M059J (cell line): ENCODE measurements at places on chromosomes 6 and 20. TPM values are rescaled to one million over a fixed set of nuclear protein-coding genes. Genes with fewer than 3 reads are reported as not detected.

The ASF1A gene
- 16.1 and 24.2 TPM in 2 replicates for total RNA-seq

The PRDM1 gene
- 8.0 and 14.8 TPM in 2 replicates for total RNA-seq

The ENPP1 gene
- 31.3 and 40.5 TPM in 2 replicates for total RNA-seq

GRCh38 chr6:140446241-140446640 is 1071.8 kb upstream of the CITED2 start:
- no peak for DNase-seq

DNA sequence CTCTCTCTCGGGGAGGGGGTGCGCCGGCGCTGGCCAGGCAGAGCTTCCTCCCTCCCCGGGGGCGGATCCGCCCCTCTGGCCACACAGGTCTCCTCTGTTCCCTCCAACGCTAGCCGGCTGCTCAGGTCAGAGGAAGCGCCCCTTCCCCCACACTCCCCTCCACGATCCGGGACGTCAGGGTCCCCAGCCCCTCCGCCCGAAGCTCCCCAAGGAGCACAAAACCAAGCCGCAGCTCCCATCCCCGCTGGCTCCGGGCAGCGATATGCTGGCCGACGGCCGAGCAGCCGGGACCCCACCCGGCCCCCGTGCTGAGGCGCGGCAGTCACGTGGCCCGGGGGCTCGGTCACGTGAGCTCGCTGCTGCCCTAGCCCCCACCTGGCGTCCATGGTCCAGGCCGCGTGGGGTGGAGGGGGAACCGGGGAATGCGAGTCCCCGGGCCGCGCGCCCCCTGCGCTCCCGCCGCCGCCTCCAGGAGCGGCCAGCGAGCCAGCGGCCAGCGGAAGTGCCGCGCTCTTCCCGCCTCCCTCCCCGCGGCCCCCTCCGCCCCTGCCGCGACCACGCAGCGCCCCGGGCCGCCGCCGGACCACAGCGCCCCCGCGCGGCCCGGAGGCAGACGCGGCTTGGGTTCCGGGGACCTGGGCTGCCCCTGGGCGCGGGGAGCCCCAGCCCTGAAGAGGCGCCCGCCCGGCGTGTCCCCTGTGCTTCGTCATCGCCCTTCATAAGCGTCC is at the start of gene SLC35B2:
Gene SLC35B2 (minus strand): TSS at position 504 of the 728 bp plus-strand sequence. CDS start 118 bp downstream, at position 386.
- peak; percentile 86 for DNase-seq

DNA sequence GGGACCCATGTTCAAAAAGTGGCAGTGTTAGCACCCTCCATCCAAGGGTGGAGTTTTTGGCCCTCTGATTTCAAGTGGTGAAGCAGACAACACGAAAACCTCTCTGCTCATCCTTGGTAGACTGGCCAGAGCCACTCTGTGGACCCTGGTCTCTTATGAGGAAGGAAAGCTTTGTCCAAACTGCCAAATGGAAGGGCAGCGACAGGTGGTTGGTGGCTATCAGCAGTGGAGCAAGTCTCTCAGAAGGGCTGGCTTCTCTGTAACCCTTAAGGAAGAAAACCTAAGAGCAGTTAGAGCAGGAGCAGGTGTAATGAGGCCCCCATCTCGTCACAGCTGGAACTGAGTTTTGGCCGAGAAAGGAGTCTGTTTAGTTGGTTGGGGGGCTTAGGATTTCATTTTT is 155.8 kb downstream of the SLC16A10 start:
- DNase-seq: no peak

- DNase-seq: no peak
Measured at GRCh38 chr20:21862956-21863355, 157.5 kb downstream of the PAX1 start.

- no peak for DNase-seq
Measured at GRCh38 chr20:20734475-20734948, 22.1 kb upstream of the RALGAPA2 start.

- no peak for DNase-seq
Measured at GRCh38 chr6:98932381-98932780, 15.4 kb downstream of the FBXL4 start.

GRCh38 chr6:79613912-79614311 is 17.2 kb upstream of the SH3BGRL2 start:
- DNase-seq: no peak

DNA sequence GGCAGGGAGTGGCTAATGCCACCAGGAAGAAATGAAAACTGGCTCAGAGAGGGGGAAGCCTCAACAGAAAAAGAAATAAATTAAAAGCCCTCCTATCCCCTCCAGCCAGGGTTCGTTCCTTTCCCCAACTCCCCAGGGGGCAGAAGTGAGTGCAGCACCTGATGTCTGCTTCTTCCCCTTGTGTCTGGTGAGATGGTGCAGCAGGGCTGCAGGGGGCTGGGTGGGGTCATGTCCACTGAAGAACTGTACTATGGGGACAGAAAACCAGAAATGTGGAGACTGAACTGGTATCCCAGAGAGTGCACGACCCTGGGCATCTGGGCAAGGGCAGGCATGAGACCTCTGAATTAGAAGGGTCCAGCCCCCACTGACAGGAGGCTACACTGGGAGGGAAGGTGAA is 4.0 kb downstream of the EGFL8 start:
- DNase-seq: no peak

DNA sequence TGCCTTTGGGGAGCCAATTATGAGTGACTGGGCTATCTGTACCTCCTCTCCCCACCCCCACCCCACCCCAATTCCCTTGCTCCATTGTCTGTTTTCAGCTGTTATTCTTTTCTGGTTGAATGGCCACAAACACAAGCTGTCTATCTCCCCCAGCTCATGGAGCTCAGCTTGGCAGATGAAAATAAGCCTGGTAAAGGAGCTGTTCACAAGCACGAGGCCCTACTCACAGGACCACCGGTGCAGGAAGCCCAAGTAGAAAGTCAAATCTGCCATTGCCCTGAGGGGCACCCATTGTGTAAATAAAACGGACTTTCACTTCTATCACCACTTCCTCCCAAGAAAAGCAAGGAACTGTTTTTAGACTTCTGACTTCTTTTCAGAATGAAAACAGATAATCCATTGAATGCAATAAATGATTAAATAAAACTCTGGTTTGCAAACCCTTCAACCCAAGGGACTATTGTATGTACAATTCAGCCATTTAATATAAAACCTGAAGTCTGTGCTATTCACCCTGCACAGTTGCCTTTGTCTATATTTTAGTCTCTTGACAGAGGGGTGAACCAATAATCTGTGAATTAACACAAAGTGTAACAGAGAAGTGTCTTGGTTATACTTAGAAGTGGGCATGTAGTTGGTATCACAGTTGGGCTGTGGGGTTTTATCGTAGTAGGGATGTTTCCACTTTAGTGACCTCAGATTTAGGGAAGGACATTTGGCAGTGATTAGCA is 27.7 kb downstream of the RIPOR2 start:
- DNase-seq: peak; percentile 52
